ENCODE measurements at places on chromosomes 5 and 9.
A peak's percentile ranks its signal among the peaks of the same experiment; 100 is the strongest.

DNA sequence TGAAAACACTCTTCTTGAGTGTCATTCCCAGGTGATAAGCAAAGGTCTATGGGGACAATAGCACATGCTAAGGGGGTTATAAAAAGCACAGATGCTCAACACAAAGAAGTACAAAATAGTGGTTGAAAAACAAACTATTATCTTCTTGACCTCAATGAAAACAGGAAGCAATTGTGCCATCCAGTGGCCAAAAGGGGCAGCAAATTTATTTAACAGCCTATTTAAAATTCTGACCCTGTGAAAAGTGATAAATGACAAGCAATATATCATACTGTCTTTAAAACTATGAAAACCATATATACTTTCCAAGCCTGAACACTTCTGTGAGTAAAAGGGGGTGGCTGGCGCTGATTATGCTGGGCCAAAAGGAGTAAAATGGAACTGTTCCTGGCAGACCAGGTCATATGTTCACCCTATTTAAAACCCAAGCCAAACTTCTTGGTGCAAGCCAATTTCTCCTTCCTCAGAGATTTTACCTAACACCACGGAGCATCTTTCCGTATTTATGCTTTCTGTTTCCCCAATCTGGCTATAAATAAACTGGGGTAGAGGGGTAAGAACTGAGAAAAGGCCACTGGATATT, 29.7 kb downstream of the TEX10 start:
- no peak for DNase-seq

- no peak for DNase-seq
Observed at GRCh38 chr9:128203024-128203706, at the start of gene DNM1. Gene DNM1, plus strand, starts transcription at chr9:128203379. Its CDS starts 92 bp downstream, at chr9:128203471.

- no peak for DNase-seq
Observed at GRCh38 chr5:91487420-91487819, 104.3 kb upstream of the ARRDC3 start.

GRCh38 chr9:109590966-109591365, 92.9 kb upstream of the PTPN3 start:
- no peak for DNase-seq

DNA sequence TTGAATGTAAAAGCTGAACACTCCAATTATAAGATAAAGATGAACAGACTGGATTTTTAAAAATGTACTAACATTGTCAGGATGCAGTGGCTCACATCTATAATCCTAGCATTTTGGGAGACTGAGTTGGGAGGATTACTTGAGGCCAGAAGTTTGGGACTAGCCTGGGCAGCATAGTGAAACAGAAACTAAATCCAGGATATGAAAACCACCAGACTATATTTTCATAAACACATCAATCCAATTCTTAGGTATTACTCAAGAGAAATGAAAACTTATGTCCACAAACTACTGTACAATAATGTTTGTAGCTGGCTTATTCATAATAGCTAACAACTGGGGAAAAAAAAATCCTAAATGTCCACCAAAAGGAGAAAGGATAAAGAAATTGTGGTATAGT, 26.8 kb upstream of the NAA35 start:
- DNase-seq: no peak

DNA sequence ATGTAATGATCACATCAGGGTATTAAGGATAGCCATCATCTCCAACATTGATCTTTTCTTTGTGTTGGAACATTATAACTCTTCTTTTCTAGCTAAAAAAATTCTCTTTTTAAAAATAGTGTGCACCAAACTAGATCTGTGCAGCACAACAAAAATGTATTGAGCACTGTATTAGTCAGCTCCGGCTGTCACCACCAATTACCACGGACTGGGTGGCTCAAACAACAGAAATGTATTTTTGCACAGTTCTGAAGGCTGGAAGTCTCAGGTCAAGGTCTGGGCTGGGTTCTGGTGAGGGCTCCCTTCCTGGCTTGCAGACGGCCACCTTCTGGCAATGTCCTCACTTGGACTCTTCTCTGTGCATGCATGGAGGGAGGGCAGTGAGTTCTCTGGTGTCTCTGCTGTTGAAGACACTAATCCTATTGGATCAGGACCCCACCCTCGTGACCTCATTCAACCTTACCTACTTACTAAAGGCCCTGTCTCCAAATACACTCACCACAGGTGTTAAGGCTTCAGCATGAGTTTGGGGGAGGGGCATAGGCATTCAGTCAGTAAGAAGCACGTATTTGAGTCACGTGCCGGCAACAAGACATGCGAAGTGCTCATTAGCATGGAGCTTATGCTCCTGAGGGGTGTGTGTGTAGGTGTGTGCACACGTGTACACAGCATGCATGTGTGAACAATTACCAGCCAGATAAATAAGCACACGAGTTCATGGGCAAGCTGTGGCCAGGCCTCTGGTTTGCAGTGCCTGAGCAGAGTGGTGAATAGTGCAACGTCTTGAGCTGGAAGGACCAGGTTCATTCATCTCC, 89.4 kb upstream of the SH3PXD2B start:
- DNase-seq: no peak

GRCh38 chr5:171162596-171162995, 146.5 kb upstream of the TLX3 start:
- DNase-seq: no peak

- no peak for DNase-seq
Observed at GRCh38 chr5:56233230-56233629, at the start of gene ANKRD55. Gene ANKRD55, minus strand, starts transcription at chr5:56233330. Its CDS starts 417 bp downstream, at chr5:56232913.

DNA sequence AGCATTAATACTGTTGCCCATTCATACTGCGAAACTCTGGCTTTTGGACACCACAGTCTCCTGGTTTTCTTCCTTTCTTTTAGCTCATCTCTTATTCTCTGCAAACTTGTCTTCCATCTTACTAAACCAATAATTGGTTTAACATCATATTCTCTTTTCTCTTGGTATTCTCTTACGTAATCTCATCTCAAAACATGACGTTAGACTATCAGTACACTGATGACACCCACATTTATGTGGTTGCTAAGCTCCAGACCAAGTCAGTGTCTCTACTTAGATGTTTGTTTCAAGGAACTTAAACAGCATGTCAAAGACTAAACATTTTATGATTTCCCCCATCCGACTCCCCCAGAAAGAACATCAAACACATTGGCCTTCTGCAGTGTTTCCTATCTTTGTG, 2.1 kb downstream of the PRRC1 start:
- no peak for DNase-seq

- no peak for DNase-seq
Observed at GRCh38 chr5:101561018-101561417, 657.9 kb upstream of the ST8SIA4 start.

DNA sequence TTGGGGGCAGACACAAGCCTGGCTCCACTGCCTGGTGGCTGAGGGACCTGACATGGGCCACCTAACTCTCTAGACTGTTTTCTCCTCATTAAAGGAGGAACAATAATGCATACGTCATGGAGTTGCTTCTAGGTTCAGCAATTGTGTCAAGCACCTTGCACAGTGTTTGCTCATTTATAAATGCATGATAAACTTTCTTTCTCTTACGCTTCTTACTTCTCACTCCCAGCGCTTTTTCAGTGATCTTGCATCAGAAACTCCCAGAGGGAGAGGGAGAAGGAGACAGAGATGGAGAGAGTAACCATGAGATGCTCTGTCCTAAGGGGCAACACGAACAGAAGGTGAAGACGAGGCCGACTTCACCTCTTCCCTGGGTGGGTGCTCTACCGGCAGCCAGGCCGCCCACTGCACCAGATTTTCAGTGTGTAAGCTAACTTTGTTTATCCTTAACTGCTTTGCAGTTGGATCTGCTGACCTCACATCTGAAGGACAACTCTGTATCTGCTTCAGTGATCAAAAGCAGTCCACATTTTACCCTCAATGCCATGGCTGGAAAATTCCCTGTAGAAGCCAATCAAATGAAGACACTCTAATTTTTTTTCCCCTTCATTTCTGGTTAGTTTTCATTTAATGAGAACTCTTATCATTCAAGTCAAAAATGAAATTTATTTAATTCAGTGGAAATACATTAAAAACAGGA, 35.3 kb downstream of the MED27 start:
- DNase-seq: no peak

DNA sequence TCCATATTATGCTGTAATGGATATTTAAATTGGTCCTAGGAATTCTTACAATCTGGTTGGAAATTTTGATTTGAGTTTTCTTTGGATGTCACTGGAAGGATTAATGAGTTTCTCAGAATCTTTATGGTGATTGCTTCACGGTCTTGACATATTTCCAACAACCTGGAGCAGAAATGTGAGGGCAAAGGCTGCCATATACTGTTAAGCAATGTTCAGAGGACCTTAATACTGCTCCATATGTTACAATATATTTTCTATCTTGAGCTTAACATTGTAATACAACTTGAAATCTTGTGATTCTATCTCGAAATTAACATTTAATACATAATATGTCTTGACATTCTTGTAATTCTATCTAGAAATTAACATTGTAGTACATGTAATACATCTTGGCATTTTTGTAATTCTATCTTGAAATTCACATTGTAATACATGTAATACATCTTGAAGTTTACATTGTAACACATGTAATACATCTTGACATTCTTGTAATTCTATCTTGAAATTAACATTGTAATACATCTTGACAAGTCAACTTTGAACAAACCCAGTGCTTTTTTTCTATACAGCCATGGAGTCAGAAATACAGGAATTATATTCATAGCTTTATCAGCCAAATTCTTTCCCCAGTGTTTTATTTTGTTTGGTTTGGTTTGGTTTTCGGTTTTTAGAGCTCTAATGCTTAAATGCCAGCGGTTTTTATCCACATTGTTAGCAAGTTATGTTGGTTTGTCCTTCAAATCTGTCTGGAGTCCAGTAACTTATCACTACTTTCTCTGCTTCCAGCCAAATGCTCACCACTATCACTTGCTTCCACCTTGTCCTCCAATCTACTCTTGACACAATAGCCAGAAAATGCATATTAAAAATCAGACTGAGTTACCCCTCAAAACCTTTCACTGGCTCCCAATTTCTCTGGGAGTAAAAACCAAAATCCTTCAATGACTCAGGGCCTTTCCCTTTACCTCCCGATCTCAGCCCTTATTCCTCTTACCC, 3.0 kb upstream of the TUT7 start:
- no peak for DNase-seq

DNA sequence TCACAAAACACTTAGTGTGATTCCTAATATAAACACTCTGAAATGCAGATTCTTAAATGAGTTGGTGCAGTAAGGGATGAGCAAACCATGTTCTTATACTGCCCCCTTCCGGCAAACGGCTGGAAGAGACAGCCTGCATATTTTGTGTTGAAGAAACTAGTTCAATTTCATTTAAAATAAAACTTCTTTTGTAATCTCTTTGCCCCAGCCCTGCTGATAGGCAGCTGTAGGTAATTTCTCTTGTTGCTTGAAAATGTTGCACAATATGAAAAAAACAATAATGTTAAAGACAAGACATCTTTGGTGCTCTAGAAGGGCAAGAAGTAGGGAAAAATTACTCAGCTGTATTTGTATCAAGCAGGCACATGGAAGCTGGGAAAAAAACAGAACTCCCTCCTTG, 89.7 kb upstream of the CCNG1 start:
- peak; percentile 7 for DNase-seq

DNA sequence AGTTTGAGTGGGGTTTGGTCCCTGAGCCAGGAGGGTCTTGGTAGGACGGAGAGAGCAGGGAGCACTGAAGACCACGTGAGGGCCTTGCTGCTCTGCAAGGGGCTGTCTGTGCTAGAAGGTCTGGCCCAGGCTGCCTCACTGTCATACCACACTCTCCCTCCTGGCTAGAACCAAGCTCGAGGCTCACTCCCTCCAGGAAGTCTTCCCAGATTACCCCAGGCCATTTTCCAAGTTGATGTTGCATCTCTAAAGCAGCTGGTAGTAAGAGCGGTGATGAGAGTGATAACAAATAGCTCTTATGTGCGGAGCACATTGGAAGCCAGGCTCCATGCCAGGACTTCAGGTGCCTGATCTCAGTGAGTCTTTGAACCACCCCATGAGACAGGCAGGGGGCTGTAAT, 6.6 kb downstream of the MYMK start:
- DNase-seq: no peak

DNA sequence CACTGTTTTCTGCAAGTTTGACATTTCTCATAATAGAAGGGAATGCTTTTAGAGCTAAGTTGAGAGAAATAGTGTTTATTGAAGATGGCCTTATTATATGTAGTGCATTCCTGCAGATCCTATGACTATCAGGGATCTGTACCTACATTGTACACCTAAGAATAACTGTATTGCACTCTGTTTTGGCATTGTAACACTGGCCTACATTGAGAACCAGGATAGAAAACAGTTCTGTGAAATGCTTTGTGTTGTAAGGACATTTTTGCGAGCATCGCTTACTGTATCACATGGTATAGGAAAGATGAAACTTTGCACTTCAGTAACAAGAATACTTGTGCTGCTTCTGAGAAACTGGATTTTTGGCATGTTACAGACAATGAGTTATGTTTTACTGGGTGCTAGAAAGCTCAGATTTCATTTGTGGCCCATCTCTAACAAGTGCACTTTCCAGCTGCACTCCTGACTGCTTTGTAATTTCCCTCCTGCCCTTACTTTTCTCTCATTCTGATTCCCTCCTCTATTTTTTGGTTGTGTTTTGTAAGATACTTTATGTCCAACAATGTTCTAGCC, 30.6 kb downstream of the C9orf85 start:
- no peak for DNase-seq

DNA sequence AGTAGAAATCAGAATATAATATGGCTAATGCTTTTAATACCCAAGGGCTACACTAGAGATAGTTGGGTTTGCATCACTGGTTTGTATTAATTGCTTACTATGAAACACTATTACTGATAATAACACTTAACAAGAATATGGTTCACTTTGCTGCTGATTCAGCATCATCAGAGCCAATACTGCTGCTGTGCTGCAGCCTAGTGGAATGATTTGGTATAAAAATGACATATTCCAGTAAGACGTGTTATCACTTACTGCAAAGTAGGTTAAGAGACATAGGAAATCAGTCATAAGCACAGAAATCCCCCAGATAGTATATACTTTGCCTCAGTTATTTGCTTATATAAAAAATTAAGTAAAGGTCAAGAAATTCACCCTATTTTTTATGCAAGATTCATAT, 2.8 kb downstream of the CDH10 start:
- no peak for DNase-seq

- DNase-seq: no peak
Observed at GRCh38 chr5:174335682-174336364, 290.3 kb downstream of the NSG2 start.

DNA sequence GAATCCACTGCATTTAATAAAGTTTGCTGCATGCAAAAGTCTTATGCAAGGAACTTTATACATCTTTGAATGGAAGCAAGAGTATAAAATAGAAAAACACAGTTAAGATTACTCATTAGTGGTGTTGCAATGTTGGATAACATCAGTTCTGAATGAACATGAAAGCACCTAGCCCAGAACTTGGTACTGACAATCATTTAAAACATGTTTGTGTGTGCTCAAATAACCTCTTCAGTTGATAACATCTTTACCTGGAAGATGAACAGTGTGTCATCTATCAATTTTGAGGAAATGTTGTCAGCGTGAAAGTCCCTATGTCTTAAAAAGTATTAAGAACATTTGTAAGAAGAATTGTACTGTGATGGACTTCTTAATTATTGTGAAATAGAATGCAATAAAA, 370.4 kb upstream of the GRAMD2B start:
- DNase-seq: no peak

Measured in stimulated activated CD8-positive, alpha-beta memory T cell treated with anti-CD3 and anti-CD28 coated beads, Interleukin-15, amount 100 ng/mL, for 1 hour (primary cell).